ENCODE measurements at places on chromosomes 6 and 20.

DNA sequence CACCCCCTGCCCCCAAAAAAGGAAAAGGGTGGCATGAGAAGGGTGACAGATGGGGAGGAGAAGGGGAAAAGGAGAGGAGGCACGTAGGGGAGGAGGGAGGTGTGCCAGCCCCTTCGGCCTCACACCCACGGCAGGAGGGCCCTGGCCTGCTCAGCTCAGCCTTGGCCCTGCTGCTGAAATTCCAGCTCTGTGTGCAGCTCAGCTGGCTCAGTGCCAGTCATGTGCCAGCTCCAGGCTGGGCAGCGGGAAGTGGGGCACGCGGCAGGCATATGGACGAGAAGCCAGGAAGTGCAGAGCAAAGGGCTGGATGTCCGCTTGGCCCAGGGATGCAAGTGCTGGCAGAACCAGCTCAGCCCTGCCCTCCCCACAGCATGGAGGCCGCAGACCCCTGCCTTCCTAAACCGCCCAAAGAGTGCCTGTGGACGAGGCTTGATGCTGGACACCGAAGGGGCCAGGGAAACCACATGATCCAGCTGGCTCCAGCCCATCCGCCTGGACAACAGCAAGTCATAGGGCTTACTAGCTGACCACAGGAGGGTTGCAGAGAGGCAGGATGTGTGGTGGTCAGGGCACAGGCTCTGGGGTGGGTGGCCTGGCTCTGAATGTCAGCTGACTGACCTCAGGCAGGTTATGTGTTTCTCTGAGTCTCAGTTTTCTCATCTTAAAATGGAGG, 60.2 kb downstream of the NOL4L start:
- DNase-seq: peak; percentile 93

- no peak for DNase-seq
These were observed 56.8 kb downstream of the PRL start for GRCh38 chr6:22240025-22240424.

GRCh38 chr6:26500102-26500501, at the start of gene BTN1A1:
BTN1A1 (plus strand) TSS chr6:26500303; CDS start chr6:26501287, 984 bp downstream.
- DNase-seq: no peak

- no peak for DNase-seq
These were observed 31.0 kb downstream of the TIAM2 start for GRCh38 chr6:155026022-155026705.

- DNase-seq: no peak
These were observed 7.7 kb upstream of the MICB start for GRCh38 chr6:31490115-31490873.

GRCh38 chr6:108383981-108384380, 89.1 kb downstream of the AFG1L start:
- DNase-seq: no peak

DNA sequence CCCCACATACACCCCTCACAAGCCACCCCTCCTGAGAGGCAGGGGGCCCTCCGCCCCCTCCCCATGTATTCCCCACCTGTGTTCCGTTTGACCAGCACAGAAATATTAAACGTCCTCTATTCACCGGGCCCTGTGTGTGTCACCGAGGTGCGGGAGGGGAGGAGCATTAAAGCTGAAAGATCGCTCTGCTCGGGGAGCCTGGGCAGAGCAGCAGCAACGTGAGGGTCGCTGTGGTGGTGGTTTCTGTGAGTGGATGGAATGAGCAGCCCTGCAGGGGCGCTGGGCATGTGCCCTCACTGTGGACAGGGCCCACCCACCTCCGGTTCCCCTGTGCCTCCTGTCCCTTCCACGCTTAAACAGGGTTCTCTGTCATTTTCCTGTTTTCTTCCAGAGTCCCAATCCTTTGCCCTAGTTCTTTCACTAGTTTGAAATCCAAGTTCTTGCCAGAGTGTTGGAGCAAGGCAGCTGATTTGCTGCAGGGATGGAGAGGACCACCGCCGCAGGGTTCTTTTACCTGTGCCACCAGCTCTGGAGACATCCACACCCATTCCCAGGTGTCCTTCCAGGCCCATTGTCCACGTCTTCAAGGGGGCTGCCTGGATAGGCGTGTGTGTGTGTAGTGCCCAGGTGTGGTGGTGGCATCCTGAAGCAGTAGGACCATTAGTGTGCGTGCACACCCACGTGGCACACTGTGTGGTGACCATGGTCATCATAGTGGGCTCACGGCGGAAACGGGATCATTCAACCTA, 37.6 kb upstream of the MDFI start:
- peak; percentile 58 for DNase-seq

GRCh38 chr20:48422242-48422960, 405.4 kb downstream of the PREX1 start:
- DNase-seq: no peak

DNA sequence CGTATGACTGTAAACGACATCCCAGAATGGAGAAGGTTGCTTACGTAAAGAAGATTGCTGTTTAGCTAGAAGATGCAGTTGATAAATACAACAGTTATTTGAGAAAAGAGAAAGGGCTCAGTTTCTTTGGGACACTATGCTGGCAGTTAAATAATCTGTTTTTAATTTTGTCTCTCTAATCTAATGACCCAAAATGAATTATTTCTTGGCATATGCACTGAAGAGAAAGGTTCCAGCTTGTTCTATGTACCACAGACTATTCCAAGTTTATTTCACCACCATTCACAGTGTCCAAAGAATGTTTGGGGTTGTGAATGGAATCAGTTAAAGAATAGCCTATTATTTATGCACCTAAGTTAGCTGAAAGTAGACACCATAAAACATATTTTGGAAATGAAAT, 449.9 kb downstream of the RNF144B start:
- DNase-seq: no peak

- no peak for DNase-seq
These were observed 462.9 kb downstream of the COL12A1 start for GRCh38 chr6:74742793-74743508.

DNA sequence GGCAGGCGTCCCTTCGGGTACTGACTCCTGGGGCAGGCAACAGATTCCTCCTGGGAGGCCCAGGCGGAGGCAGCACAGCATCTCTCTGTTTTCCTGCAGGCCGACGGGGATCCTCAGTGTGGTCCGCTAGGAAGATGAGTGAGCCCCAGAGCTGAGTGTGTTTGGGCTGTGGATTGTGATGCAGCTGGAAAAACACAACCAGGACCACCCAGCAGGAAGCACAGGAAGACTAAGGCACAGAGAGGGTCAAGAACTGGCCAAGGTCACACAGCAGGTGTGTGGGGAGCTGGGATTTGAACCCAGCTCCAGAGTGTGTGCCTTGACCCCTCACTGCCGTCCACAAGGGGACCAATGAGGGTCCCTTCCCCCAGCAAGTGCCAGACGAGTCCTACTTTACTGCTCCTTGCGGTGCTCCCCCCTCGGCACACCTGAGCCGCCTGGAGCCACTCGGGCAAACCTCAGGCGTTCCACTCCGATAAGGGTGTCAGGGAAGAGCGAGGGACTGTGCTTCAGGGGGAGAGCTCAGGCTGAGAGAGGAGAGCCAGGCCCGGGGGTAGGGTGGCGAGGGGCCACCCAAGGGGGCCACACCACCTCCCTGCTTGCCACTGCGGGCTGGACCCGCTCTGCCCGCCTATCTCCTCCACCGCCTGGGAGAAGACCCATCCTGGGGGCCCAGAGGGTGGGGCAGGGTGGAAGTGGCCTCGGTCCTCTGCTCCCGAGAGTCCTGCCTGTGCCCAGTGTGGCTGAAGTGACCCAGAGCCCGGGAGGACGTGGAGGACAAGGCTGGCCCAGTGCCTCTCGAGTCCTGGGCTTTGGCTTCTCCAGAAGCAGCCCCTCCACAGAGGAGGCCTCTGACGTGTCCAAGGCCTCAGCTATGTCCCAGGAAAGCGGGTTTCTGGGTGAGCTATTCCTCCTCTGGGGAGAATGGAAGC, 63.3 kb downstream of the YTHDF1 start:
- DNase-seq: no peak

- DNase-seq: no peak
These were observed 1.9 kb upstream of the NKAIN4 start for GRCh38 chr20:63255931-63256704.

DNA sequence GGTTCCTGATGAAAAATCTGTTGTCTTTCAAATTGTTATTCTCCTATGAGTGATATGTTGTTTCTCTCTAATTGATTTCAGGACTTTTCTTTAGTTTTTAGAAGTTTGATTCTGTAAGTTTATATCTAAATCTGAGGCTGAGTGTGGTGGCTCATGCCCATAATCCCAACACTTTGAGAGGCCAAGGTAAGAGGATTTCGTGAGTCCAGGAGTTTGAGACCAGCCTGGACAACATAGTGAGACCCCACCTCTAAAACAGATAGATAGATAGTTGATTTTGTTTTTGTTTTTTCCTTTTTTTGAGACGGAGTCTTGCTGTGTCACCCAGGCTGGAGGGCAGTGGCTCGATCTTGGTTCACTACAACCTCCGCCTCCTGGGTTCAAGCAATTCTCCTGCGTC, 64.6 kb downstream of the PTPRA start:
- DNase-seq: no peak

GRCh38 chr6:160974304-160974771, 17.2 kb upstream of the MAP3K4 start:
- DNase-seq: peak; percentile 93

DNA sequence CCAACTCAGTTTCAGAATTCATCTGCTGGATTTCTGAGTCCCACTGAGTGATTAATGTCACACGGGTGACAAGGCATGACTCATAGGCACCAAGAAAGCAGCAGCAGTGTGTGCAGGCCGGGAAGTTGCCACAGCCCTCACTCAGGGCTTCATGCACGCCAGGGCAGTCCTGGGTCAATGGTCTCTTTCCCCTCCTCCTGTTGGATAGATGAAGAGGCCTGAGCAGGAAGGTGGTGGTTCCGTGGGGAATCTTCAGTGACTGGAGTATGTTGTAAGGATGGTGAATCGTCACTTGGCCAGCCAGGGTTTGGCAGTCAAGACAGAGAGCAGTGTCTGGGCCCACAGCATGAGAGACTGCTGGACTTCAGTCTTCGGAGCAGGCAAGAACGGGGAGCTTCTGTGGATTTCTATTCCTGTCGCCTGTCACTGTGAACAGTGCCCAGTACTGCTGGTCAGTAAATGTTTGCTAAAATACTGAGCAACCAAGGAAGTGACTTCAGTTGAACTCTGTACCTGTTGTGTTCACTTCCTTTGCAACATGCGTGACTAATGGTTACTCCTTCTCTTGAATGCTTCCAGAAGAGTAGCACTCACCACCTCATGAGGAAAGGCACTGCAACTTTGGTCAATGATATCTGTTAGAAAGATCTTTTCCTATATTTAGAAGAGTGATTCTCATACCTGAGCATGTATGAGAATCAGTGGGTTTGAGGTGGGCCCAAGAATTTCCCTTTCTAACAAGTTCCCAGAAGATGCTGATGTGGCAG, 62.0 kb upstream of the CD93 start:
- DNase-seq: peak; percentile 77

- no peak for DNase-seq
These were observed 255.5 kb upstream of the RUNX2 start for GRCh38 chr6:45072673-45073072.

DNA sequence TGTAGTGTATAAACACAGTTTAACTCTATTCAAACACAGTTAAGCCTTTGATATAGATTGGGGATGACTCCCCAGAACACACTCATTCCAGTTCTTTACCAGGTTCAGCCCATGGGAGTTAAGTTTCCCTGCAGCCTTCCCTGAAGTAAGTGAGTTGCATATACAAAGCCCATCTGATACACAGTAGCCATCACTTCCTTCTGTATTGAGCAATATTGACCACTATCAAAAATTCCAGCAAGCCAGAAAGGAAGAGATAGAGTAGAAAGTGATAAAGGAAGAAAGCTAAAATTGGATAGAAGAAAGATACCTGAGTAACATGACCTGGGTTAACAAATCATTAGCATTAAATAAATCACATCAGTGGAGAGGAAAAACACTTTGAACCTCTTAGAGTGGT, 34.6 kb downstream of the DEFB114 start:
- no peak for DNase-seq

DNA sequence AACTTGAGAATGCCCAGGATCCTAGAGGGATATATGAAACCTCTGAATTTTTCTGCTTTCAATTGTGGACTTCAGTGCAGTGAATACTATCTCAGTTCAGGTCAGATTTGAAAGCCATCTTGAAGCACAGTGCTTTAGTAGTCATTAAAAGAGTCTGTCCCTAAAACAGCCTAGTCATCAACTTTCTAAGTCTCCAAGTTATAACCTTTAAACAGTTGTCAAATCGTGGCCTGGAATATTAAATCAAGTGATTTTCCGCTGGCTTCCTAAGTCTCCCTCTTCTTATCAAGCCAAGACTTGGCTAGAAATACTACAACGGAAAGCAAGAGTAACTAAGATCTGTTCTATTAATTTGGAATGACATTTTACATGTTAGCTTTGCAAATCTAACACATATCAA, 45.8 kb downstream of the SCML4 start:
- no peak for DNase-seq

Data from sigmoid colon (tissue), 7 donors.